ENCODE measurements at places on chromosomes 4 and X. TPM values are rescaled to one million over a fixed set of nuclear protein-coding genes. Genes with fewer than 3 reads are reported as not detected.

- no peak for DNase-seq
Observed at GRCh38 chr4:17324386-17324830, 187.5 kb downstream of the QDPR start.

GRCh38 chr4:104868533-104868932 is 278.1 kb upstream of the TET2 start:
- DNase-seq, result no peak

GRCh38 chrX:130981836-130982235 is 76.3 kb upstream of the ARHGAP36 start:
- no peak for DNase-seq

DNA sequence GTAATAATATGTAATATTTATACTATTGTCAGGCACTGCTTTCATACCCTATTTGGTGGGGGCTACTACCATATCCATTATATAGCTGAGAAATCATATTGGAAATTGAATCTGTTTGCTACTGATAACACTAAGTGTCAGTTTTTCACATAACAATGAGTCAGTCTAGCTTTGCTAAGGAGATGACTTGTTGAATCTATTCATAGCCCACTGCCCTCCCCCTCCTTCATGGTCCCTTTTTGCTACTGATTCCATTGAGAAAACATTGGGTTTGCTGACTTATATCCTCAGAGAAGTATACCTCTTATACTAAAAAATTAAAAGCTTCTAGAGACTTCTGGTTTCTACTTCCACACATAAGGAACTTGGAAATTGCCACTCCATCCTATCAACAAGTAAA is 1898.4 kb downstream of the STIM2 start:
- no peak for DNase-seq

GRCh38 chr4:105147553-105148161 is 981 bp downstream of the TET2 start:
- DNase-seq, result peak; percentile 58

- no peak for DNase-seq
Observed at GRCh38 chr4:37421614-37422013, 177.1 kb downstream of the NWD2 start.

DNA sequence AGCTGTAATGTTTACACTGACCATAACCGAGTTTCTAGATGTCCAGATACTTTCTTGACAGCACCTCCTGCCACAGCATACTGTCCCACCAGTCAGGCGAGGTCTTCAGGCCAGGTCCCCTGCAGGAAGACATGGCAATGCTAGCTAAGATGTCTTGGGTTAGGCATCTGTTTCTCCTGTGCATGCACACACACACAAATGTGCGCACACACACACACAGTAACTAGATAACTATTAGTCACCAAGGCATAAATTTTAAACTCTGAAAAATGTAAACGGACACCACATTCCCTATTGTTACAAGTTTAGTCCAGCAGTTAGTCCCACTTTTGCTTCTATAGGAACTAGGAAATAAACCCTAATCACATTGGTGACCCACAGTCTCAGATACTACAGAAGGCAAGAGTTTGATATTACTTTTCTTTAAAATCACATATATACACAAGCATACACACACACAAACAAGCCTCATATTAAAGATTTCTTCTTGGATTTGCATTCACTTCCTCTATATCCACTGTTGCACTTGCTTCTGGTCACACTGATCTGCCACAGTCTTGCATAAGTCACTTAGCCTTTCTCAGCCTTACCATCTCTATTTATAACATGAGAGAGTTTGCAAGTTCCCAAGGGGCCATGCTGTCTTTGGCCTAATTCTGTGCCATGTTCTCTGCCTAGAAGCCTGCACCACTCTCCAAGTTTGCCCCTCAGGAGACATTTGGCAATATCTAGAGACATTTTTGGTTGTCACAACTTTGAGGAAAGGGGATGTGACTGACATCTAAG is 32.2 kb downstream of the IL21 start:
- no peak for DNase-seq

GRCh38 chrX:85004255-85004654 is 578 bp downstream of the APOOL start:
- no peak for DNase-seq

DNA sequence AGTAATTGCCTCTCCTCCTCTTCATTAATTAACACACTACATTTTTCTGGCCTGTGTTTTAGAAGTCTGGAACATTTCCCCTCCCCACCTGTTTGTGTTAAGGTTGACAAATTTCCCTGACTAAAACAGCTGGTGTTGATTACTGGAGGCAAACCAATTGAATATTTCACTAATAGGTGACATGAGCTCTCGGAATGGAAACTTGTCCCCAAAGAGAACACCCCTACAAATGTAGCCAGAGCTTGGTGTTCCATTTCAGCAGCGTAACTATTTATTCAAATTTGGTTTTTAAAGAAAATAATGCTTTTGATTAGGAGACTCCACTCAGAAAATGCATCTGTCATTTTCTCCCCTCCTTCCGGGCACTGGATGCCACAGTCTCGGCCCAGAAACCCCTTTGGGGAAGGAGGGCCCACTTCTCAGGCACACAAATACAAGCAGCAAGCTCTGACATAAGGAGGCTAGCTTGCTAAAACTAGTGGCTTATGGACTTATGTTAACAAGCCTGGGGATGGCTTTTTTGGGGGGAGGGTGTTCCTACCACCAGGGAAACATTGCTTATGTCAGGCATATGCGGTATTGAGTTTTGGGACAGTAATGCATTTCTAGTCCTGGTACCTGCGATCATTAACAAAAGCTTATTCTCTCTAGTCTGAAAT is 2.2 kb downstream of the RNF150 start:
- no peak for DNase-seq

- DNase-seq, result no peak
Observed at GRCh38 chr4:116015549-116015948, 902.1 kb upstream of the NDST4 start.

- no peak for DNase-seq
Observed at GRCh38 chr4:73776321-73776729, 36.0 kb downstream of the CXCL8 start.

GRCh38 chr4:169765835-169766234 is 8.1 kb upstream of the HPF1 start:
- DNase-seq, result no peak

DNA sequence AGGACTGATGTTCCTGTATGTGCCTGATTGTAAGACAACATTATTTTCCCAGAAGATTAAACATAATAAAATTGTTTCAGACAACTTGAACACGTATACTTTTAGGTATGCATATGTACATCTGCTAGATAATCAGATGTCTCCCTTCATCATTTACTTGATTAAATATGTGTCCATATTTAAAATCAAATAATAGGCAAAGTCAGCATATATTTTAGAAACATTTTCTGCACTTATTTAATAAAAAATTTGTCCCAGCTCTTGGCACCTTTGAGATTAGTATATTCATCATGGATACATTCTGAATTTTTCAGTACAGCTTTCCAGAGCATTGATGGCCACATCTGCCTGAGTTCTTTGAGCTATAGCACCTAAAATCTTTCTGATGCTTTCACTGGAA is 106.0 kb downstream of the ARHGAP10 start:
- no peak for DNase-seq

The FDCSP gene
- total RNA-seq, result not detected

The MGST2 gene
- not detected for total RNA-seq

The ENOX2 gene
- total RNA-seq, result 18.8 TPM

The DGKK gene
- not detected for total RNA-seq

The FMR1NB gene
- not detected for total RNA-seq

The TLR3 gene
- 0.10 TPM for total RNA-seq

The IGBP1 gene
- total RNA-seq, result 51.8 TPM

The VCX3B gene
- not detected for total RNA-seq
